ENCODE measurements at places on chromosomes 4 and X. TPM values are rescaled to one million over a fixed set of nuclear protein-coding genes. Genes with fewer than 3 reads are reported as not detected.

The XAGE1A gene
- total RNA-seq, result not detected

The SPANXA2 gene
- total RNA-seq, result not detected

The NXF2 gene
- total RNA-seq, result not detected

The IGSF1 gene
- total RNA-seq, result not detected

The TEX11 gene
- not detected for total RNA-seq

The SGMS2 gene
- 19.5 TPM for total RNA-seq

The NR0B1 gene
- not detected for total RNA-seq

GRCh38 chr4:17447675-17448298, 64.1 kb downstream of the QDPR start:
- peak; percentile 39 for DNase-seq

- peak; percentile 5 for DNase-seq
Measured at GRCh38 chrX:97389761-97390192, 506.1 kb downstream of the RPA4 start.

- peak; percentile 63 for DNase-seq
Measured at GRCh38 chr4:183747931-183748670, 89.0 kb downstream of the TRAPPC11 start.

DNA sequence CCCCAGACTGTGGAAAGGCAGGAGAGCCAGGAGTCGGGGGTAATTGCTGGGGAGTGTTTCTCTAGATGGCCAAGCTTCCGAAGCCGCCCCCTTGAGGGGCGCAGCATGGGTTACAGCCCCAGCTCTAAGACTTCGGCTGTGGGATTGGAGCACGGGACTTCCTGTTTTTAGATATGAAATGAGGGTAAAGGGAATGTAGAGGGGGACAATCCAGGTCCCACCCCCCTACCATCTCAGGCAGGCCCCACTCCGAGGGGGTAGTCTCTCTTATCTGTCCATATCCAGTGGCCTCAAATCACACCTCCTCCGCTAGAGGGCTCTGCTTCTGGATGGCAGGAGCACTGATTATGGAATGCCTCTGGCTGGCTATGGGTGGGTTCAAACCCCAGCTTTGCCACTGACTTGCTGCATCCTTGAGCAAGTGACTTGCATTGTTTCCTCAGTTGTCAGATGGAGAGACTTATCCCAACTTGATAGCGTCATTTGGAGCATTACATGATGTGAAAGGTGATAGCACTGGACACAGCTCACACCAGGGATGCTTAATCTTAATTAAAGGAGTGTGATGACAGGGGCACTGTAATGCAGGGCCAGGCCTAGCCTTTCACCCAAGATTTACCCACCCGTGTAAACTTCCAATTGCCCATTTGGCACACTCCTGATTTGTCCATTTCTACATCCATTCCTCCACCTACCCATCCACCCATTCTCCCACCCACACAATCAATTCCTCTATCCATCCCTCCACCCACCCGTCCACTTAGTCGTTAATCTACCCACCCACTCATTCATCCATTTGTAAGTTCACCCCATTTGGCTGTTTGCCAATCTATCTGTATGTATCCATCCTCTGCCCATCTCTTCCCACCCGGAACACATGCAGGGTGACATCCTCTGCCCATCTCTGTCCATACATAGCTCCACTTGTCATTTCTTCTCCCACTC, 848 bp upstream of the KCND1 start:
- peak; percentile 20 for DNase-seq

DNA sequence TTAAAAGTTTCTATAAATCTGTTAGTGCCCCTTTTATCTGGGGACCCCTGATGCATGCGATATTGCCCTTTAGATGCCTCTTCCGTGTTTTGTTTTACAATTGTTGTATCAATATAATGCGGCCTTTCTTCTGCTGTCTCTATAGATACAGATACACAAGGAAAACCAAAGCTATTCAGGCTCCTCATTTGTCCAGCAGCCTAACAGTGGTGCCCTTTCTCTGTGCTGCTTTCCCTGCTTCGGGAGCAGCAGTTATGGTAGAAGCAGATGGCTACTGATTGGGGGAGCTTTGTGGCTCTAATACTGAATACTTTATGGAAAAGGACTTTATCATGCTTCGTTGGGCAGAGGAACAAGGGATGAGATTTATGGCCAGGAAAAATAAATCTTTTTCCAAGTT, 10.6 kb upstream of the PRDM8 start:
- DNase-seq, result no peak

GRCh38 chr4:175944126-175944910, 121.3 kb upstream of the WDR17 start:
- no peak for DNase-seq

DNA sequence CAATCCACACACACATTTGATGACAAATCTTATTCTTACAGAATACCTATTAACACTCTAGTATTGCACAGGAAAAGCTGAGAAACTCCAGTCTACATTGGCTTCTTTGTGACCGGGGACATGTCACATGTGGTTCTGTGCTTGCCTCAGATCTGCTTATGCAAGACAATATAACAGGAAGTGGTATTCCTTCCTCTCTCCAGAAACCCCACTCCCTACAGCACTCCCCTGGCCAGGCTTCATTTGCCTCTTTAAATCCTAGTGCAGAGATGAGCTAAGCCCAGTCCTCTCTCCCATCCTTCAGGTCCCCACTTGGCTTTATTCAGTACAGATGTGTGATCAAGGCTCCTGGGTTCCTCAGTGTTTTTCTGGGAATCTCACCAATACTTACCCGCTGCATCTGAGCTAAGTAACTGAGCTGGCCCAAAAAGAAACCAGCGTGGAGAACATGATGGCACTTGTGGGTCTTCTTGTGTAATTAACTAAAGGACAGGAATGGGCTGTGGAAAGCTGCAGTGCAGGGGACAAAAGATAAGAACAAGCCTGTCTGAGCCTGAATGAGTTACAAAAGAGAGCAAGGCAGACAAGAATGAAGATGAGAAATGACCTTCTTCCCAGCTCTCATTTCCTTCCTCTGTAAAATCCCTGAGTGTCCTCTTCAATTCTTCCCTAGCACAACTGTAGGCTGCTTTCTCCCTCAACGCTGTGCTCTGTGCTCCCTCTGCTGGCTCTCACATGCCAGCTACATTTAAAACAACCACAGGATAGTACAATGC, 105.6 kb downstream of the HNRNPD start:
- DNase-seq, result peak; percentile 10

GRCh38 chr4:58205446-58206235, 1095.5 kb upstream of the IGFBP7 start:
- DNase-seq, result no peak

DNA sequence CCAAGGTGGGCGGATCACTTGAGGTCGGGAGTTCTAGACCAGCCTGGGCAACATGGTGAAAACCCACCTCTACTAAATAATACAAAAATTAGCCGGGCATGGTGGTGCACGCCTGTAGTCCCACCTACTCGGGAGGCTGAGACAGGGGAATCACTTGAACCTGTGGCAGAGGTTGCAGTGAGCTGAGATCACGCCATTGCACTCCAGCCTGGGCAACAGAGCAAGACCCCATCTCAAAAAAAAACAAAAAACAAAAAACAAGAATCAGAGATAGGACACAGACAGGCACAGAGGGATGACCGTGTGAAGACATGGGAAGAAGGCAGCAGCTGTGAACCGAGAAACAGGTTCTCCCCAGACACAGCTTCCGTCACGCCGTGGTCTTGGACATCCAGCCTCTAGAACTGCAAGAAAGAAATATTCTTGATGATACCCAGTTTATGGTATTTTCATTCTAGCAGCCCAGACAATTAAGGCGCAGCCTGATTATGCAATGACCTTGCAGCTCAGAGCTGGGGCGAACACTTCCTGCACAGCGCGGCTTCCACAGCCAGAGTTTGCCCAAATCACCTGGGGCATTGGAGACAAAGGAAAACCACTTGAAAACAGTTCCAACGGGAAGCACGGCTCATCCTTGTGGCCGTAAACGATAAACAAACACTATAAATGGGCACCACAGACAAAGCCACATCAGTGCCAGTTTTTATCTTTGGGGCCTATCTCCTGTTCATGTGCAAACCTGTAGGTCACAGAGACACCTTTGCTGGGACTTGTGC, 4.2 kb upstream of the ARSD start:
- no peak for DNase-seq

DNA sequence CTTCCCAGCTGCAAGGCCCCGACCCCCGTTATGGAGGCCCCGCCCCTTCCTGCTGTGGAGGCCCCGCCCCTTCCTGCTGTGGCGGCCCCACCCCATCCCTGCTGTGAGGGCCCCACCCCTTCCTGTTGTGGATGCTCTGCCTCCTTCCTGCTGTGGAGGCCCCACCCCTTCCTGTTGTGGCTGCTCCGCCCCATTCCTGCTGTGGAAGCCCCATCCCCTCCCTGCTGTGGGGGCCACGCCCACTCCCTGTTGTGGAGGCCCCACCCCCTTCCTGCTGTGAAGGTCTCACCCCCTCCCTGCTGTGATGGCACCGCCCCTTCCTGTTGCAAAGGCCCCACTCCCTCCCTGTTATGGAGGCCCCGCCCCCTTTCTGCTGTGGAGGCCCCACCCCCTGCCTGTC, 104.9 kb upstream of the PSAPL1 start:
- DNase-seq, result peak; percentile 91

DNA sequence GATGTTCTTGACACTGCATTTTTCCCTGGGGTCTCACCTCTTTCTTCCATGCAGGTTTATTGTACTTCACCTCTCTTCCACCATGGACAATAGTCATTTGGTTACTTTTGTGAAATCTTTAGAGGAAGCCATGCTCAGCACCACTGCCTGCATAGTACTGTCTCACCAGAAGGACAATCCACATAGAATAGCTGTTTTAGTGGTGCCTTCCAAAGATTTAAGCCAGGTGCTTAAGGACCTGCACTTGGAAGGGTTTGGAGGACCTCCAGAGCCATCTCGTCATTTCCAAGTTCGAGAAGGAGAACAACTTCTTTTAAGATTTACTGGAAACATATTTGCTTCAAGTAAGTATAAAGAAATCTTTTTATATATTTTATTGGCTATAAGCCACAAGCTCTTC, 26.7 kb downstream of the DTHD1 start:
- DNase-seq, result no peak

DNA sequence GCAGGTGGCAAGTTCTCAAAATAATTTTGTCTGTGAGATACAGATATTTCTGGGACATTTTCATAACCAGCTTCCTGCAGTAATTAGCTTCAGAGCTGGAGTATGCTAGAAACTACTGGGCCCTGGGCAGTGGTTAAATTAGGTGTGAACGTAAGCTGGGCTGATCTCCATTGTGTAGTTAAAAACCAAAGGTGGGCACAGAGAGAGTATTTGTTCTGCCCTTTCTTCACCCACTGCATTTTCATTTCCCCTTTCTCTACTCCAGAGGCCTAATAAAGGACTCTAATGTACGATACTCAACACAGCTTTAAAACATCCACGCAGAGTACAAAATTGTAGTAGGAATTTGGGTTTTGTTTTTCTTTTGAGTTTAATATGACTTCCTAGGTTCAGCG, 252.7 kb downstream of the SPRY1 start:
- DNase-seq, result no peak

GRCh38 chr4:187181054-187181453, 457.4 kb upstream of the FAT1 start:
- no peak for DNase-seq

GRCh38 chr4:15131551-15131950, 129.3 kb downstream of the CPEB2 start:
- DNase-seq, result no peak

DNA sequence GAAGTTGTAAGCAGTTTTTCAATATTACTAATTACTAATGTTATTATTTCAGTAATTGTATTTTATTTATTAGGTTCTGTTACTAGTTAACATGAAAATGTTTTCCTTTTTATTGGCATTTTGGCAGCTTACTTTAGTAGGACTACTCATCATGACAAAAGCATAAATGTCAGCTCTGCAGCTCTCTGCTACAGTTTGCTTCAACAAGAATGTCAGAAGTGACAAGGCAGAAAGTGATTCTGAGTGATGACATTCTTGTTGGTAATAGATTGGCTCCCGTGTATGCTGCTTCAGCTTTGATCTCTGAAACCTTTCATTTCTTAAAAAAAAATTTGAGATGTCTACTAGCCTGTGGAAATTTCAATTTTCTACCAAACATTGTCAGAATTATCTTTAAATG, 1193.9 kb downstream of the FSTL5 start:
- DNase-seq, result no peak
